ENCODE measurements at places on chromosomes 5 and 9.

GRCh38 chr5:776862-777711, 7.4 kb downstream of the ZDHHC11B start:
- DNase-seq = no peak

DNA sequence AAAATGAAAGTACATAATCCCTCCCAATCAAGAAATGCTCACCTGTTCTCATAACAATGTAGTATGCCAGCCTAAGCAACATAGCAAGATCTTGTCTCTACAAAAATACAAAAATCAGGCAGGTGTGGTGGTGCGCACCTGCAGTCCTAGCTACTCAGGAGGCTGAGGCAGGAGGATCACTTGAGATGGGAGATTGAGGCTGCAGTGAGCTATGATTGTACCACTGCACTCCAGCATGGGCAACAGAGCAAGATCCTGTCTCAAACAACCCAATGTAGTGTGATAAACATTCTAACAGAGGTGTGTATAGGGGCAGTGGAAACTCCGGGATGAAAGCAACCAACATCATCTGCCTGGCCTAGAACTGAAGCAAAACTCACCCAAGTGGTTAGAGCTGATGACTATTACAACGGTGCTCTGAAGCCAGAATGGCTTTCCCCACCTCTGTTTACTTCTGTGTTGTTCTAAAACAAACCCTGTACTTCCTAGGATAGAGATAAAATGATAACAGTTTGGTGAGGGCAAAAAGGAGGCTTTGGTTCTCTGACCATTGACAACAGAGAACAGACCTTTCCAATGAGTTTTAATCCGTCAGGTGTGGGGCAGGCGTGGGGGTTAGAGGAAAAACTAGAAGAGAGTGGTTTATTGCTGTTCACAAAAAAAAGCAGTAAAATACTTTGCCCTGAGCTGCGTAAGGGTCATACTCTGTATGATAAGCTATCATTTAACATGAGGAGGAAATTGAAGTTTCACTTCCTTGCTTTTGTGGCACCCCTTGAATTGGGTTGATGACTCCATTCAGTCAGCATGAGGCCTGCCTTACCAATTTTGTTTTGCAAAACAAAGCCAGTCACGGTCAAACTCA, 18.9 kb downstream of the WNT8A start:
- DNase-seq = no peak

DNA sequence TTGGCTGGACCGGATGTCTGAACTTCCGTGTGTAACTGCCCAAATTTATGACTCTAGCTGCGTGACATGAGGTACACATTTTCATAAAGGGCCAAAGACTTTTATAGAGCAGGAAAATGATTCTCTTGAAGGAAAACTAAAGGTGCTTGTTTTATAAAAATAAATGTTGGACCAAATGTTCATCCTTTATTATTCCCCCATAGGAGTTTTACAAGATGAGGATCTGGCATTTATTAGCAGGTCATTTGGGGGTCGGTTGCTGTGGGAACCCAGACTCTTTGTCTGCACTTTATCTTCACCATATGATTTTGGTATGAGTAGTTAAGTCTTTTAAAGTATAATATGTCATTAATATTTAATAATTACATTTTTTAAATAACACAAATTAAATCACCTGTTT, 571.2 kb downstream of the EFNA5 start:
- no peak for DNase-seq

GRCh38 chr9:84411683-84412267, 71.2 kb upstream of the SLC28A3 start:
- no peak for DNase-seq

- DNase-seq = no peak
These were observed 24.4 kb downstream of the SMIM15 start for GRCh38 chr5:61137835-61138234.

DNA sequence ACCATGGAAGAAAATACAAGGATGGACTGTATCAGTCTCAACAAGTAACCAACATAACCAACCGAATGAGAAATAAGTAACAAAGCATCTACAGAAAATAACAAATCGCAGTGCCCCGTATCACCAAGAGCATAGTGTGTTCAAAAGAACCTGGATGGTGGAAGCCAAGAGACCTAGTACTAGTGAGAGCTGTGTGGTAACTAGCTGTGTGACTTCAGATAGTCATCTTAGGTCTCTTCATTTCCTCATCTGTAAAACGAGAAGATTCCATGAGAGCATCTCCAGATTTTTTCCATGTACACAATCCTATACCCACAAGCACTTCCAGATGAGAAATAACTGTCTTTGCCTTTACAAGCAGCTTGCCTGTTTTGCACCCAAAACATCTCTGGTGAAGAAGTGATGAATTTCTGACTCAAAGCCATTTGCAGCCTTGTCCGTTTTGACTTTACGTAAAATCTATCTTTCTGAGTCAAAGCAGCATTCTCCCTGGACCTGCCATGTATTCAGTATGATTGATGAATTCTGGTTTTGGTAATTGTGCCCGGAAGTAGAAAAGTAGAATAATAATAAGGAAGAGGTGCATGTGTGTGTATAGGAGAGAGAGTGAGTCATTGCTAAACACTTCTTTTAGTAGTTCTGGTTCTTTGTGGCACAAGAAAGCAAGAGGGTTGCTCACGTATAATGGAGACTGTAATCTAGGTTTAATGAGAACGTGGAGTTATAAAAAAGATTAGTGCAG, 41.0 kb downstream of the AOPEP start:
- peak; percentile 22 for DNase-seq

- DNase-seq = no peak
These were observed 182.3 kb downstream of the C9orf152 start for GRCh38 chr9:110025551-110026170.

DNA sequence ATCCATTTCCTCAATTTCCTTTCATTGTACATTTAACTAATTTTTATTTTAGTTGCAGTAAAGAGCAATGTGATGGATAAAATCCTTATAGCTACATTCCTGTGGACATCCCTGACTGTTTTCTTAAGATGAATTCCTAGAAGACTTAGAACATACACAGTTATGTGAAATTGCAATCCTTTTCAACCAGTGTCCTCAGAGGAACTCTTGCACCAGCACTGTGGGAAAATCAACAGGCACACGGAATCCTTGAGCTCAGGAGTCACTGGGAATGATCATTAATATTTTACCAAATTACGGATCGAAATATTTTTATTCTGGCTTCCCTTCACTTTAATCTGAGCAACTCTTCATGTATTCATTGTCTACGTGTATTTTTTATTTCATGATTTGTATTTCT, 901.9 kb upstream of the WWC1 start:
- peak; percentile 20 for DNase-seq

GRCh38 chr9:106620866-106621265, 242.1 kb upstream of the ZNF462 start:
- DNase-seq = no peak

DNA sequence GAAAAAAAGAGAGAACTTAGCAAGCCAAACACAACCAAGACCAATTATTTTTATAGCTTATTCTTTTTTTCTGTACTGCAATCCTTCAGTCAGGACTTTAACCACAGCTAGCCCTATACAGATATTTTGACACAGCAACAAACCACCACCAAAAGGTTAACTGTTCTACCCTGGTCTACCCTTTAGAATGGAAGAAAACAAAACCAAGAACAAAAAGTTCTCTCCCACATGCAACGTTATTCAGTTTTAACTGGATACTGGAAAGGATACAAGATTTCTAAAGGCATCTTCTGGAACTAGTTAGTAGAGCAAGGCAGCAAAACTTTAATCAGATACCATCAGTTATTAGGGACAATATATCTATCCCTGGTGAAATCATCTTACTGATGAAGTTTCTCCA, 32.6 kb downstream of the ECPAS start:
- no peak for DNase-seq

DNA sequence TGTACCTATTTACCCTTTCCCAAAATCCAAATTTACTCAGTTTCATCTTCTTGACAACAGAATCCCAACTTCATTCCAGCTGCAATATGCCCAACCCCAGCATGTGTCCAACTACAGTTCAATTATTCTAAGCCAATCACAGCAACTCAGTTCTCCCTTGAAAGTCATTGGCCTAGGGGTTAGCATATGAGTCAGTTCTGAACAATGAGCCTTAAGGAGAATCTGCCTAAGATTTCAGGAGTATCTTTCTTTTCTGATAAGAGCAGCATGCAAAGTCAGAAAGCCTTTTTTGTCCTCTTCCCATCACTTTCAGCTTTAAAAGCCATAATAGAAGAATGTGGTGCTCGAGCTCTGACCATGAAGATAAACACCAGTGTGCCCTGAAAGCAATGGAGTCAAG, 44.4 kb upstream of the RASGRF2 start:
- peak; percentile 15 for DNase-seq

DNA sequence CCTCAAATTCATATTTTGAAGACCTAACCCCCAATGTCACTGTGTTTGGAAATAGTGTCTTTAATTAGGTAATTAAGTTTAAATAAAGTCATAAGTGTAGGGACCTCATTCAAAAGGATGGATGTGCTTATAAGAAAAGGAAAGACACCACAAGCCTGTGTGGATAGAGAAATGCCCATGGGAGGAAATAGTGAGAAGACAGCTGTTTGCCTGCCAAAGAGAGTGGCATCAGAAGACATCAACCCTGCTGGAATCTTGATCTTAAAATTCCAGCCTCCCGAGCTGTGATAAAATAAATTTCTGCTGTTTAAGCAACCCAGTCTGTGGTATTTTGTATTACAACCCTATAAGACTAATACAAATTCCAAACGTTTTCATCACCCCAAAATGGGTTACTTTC, 1867.9 kb upstream of the NUDT12 start:
- no peak for DNase-seq

DNA sequence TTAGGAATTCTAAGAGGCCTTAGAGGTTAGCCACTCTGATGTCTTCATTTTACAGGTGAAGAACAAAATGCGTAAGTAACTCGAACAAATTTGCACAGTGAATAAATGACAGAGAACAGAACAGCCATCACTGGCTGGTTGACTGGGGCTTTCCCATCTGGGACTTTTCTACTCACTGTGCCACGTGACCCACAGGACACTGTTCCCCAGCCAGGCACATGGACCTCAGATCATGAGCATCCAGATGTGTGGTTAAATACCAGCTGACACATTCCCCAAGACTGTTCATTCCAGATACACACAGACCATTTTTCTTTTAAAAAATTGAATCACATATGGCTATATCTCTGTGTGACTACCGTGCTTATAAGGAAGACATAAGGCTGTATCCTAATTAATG, 25.8 kb upstream of the MED10 start:
- DNase-seq = no peak

DNA sequence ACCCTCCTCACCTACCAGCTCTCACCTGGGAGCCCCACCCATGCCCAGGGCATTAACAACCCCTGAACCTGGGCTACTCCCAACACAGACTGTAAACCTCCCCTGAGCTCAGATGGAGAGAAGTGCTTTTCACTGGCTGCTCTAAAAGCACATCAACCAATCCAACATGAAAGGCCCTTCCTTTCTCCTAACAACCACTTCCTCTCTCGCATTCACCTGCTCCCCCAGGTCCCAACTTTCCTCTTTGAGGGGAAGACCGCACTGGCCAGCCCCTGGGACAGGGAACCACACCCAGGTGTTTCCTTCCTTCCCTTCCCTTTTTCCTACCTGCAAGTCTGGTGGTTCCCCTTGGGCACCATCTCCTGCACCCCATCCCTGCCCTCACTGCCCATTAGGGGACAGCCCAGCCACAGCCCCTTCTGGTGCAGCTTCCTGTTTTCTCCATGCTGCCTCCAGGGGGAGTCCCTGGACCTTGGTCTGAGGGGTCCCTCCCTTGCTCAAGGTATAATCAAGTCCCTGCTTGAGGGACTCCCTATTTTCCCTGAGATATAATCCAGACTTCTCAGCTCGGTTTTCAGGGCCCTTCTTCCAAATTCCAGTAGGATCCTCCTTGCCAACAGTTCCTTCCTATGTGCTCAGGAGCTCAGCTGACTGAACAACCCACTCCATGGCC, 30.5 kb upstream of the DAB2IP start:
- DNase-seq = peak; percentile 10

DNA sequence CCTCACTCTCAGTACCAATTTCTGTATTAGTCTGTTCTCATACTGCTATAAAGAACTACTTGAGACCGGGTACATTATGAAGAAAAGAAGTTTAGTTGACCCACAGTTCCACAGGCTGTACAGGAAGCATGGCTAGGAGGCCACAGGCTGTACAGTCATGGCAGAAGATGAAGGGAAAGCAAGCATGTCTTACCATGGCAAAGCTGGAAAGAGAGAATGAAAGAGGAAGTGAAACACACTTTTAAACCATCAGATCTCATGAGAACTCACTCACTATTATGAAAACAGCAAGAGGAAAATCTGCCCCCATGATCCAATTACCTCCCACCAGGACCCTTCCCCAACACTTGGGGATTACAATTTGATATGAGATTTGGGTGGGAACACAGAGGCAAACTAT, 698.8 kb downstream of the CDH9 start:
- DNase-seq = no peak

- no peak for DNase-seq
These were observed 493.3 kb downstream of the PRELID2 start for GRCh38 chr5:145341842-145342241.

GRCh38 chr9:70746760-70747159, 332.3 kb upstream of the KLF9 start:
- DNase-seq = no peak

DNA sequence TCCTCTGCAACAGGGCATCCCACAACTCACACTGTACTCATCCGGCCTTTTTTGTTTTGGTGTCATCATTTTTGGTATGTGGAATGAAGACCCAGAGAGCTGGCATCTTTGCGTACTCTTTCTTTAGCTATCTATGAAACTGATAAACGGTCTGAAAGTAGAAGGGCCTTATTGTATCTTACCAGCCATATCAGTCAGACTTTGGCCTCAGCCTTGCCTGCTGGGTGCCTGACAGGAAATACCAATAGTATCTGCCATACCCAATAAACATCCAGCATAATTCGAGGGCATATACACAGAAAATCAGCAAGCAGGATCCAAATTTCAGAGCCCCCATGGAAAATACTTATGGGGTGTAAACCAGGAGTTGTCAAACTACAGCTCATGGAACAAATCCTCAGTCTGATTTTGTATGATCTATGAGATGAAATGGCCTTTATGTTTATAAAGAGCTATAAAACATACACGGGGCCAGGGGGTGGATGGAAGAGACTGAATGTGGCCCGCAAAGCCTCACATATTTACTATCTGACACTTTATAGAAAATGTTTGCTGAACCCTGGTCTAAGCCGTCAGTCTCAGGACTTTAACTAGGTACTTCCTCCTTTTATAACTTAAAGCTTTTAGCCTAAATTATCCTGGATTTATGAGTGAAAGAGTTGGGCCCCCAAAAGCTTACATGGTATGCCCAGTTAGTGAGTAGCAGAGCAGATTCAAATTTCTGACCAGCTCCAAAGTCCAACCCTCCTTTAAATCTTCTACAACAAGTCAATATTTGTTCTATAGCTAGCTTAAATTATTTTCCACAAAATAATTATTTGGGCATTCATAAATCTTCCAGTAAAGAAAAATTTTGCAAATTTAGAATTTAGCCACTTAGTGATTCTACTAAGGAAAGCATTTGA, 308.0 kb upstream of the PUM3 start:
- no peak for DNase-seq

- DNase-seq = no peak
These were observed 128.0 kb downstream of the MPDZ start for GRCh38 chr9:13151489-13151888.

All from fibroblast of lung (primary cell).